Ovary (tissue), 10 donors: ENCODE measurements at places on chromosomes 7 and 10. TPM values are rescaled to one million over a fixed set of nuclear protein-coding genes. Genes with fewer than 3 reads are reported as not detected.

FAM25C gene
- polyA plus RNA-seq: not detected

GPR15LG gene
- polyA plus RNA-seq: not detected

NAMPT gene
- 43.3 TPM for polyA plus RNA-seq

EPHA1 gene
- 0.21 TPM for polyA plus RNA-seq

CALHM1 gene
- polyA plus RNA-seq: not detected

MYL10 gene
- polyA plus RNA-seq: not detected

HOXA6 gene
- 0.29 TPM for polyA plus RNA-seq

RARRES2 gene
- 92.5 TPM for polyA plus RNA-seq

HOXA4 gene
- 6.6 TPM for polyA plus RNA-seq

CDC14C gene
- polyA plus RNA-seq: not detected

ELFN1 gene
- 0.46 TPM for polyA plus RNA-seq

SH2B2 gene
- polyA plus RNA-seq: 2.0 TPM

POLR3A gene
- 4.8 TPM for polyA plus RNA-seq

EPDR1 gene
- polyA plus RNA-seq: 73.7 TPM

CLRN3 gene
- polyA plus RNA-seq: not detected

FAM20C gene
- polyA plus RNA-seq: 6.2 TPM

RNF148 gene
- polyA plus RNA-seq: not detected

SEMA3E gene
- polyA plus RNA-seq: 0.42 TPM

OR6V1 gene
- polyA plus RNA-seq: not detected

CNPY1 gene
- not detected for polyA plus RNA-seq

PON3 gene
- polyA plus RNA-seq: 14.1 TPM

NIPSNAP2 gene
- polyA plus RNA-seq: 67.9 TPM

NANOS1 gene
- polyA plus RNA-seq: 7.0 TPM

TAS2R5 gene
- 1.9 TPM for polyA plus RNA-seq

TSPAN12 gene
- 4.2 TPM for polyA plus RNA-seq

ASAH2B gene
- 2.2 TPM for polyA plus RNA-seq

SUFU gene
- polyA plus RNA-seq: 14.2 TPM

SLF2 gene
- polyA plus RNA-seq: 20.5 TPM

MOGAT3 gene
- not detected for polyA plus RNA-seq

GPR85 gene
- polyA plus RNA-seq: 0.98 TPM

MET gene
- polyA plus RNA-seq: 5.9 TPM

NRAP gene
- polyA plus RNA-seq: 0.02 TPM

AQP1 gene
- 151 TPM for polyA plus RNA-seq
